Activated effector memory CD4-positive, alpha-beta T cell treated with Interleukin-2 at 50 U/mL for 16 hours (primary cell): ENCODE measurements at places on chromosomes 5 and 9.

GRCh38 chr5:40233268-40233667, 446.4 kb upstream of the PTGER4 start:
- DNase-seq = no peak

DNA sequence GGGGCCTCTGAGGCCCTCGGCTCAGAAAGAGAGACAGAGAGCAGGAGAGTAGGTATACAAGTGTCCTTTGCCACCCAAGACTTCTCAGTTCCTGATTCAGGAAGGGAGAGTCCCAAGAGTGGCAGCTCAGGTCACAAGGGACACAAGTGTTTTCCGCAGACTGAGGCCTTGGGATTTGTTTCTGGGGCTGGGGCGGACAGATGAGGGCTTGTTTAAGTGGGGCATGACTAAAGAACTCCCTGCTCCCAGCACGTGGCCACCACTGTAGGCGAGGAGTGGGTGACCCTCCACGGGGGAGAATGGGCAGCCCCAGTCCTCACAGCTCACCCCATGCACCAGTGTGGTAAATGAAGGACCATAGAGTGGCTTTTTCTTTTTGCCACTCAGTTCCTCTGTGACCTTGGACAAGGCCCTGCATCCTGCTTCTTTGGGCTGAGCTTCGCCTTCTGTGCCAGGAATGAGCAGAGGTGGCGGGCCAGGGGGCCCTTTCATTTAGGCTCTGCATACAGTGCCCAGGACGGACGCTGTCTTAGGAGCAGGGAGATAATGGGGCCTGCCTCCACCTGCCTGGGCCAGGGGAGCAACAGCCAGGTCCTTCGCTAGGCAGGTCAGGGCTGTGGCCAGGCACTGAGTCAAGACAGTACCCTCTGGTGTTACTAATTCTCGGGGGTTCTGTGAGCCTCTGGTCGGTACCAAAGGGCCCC, 50.8 kb downstream of the AMBP start:
- DNase-seq = no peak

DNA sequence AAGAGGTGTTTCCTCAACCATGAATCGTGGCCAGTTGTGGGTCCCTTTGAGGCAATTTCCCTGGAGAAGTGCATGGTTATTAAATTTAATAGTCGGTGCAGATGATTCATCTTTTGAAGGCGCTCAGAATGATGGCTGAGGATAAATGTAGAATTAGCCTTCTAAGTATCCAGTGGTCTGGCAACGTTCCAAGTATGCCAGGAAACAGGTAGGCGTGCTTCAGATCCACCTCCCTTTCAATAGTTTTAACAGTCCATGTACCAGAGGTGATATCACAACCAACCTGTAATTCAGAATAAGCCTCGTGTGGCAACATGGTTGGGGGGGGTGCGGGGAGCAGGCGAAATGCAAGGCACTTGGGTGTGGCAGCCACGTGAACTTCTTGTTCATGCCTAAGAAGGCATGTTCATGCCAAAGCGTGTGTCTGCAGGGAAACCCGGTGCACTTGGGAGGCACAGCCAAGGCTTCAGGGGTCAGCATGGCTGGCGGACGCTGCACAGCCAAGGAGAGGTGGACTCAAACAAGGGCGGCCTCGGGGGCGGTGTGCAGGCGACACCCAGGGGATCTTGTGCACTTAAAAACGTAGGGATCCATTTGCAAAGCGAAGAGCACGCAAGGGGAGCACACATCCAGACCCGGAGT, 5.2 kb upstream of the NKD2 start:
- no peak for DNase-seq

- no peak for DNase-seq
Observed at GRCh38 chr5:64634997-64635686, 55.2 kb upstream of the SHISAL2B start.

GRCh38 chr9:134459164-134459563, 132.9 kb downstream of the RXRA start:
- no peak for DNase-seq

GRCh38 chr9:109925799-109926198, 145.8 kb downstream of the PALM2AKAP2 start:
- DNase-seq = no peak

DNA sequence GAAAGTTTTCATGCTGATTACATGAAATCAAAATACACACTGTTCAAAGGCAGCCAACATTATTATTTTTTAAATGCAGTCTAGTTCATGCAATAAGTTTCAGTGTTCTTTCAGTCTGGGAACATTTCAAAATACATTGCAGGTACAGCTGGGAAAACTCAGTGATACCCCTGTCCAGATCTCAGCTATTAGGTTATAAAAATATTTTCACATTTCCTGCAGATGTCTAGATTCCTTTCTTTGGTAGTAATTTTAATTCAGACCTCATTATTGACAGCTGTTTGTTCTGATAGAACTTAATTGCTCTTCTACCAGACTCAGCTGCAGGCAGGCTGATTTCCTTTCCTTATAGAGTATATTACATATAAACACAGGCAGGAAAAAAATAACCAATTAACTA, 556.8 kb upstream of the DMAC1 start:
- DNase-seq = no peak
